ENCODE measurements at places on chromosomes 5 and 9. TPM values are rescaled to one million over a fixed set of nuclear protein-coding genes. Genes with fewer than 3 reads are reported as not detected.
A peak's percentile ranks its signal among the peaks of the same experiment; 100 is the strongest.

ANKDD1B gene
- 3.3 TPM for total RNA-seq

PCDHB13 gene
- total RNA-seq, result 1.8 TPM

PAM gene
- total RNA-seq, result 237 TPM

PCDHA1 gene
- total RNA-seq, result not detected

DNA sequence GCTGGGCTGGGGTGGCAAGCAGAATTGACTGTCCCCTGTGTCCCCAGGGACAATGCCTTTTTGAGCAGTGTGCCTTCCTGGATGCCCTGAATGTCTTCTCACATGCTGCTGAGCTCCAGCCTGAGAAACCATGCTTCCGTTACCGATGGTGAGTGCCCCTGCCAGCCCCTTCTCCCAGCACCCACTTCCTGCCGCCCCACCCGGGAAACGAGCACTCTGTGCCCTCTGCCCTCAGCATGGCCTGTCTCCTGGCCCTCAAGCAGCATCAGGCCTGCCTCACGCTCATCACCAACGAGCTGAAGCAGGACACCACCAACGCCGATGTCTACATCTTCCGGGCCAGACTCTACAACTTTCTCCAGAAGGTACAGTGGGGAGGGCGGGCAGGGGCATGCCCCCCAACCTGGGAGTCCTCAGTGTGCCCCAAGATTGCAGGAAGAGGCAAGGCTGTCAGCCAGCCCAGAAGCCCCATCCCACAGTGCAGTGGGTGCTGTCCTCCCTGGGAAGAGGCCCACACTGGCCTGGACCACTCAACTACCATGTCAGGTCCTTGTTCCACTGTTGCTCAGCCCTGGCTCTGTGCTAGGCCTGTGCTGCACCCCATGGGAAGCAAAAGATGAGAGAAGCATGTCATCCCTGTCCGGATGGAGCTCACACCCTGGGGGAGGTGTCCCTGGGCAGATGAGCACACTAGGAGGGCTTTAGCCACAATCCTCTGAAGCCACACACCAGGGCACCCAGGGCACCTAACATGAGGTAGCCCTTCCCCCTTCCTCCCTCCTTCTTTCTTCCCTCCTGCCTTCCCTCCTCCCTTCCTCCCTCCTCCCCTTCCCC lies 4.4 kb downstream of the TTC16 start:
- no peak overlapping the region for H3K27ac ChIP-seq
- H3K36me3 ChIP-seq, result no peaks in the 10 kb centered on the region
- H3K4me1 ChIP-seq, result peaks cover 7% of the 10 kb centered on the region
- H3K4me3 ChIP-seq, result no peak overlapping the region
- no peak for DNase-seq

GRCh38 chr9:2288309-2288708 lies 273.2 kb downstream of the SMARCA2 start:
- no peaks in the 10 kb centered on the region for H3K4me1 ChIP-seq
- no peaks in the 10 kb centered on the region for H3K36me3 ChIP-seq

PCDH1 gene
- total RNA-seq, result 55.2 TPM

GRCh38 chr5:17019324-17019723 lies 83.2 kb upstream of the MYO10 start:
- H3K27ac ChIP-seq, result no peak overlapping the region
- no peak overlapping the region for H3K4me3 ChIP-seq
- no peaks in the 10 kb centered on the region for H3K27me3 ChIP-seq
- no peak for DNase-seq

DNA sequence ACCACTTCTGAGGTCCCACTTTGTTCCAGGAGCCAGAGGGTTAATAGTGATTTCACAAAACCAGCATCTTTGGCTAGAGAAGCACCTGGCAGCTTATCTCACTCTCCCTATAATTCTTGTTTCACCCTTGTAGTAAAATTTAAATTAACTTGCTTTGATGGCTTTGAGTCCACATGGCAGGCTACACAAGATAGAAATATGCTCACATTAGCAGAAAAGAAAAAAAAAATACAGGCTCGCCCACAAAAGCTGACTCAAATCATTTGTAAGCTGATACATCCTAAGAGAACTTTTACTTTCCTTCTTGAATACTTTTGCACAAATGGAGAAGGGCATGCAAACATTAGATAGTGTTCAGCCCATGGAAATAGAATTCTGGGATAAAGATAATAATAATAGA lies 36.2 kb downstream of the TNFSF15 start:
- no peaks in the 10 kb centered on the region for H3K36me3 ChIP-seq
- no peak for DNase-seq
- H3K27ac ChIP-seq, result no peak overlapping the region

CIZ1 gene
- total RNA-seq, result 115 TPM

DNA sequence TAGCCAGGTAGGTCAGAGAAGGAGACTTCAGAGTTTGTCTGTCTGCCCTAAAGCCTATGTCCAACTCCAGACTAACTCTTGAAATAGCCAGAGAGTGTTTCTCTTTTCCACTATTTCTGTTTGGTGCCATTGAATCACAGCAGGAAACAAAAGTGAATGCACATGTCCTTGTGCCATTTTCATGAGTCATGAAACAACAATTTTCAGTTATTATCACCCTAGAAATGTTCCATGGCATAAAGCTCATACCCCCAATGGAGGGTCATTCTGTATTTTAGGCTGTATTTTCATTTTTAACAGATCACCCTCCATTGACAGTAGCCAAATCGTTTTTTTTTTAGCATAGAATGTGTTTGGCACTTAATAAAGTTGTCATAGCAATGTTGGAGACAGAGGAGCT lies 124.7 kb downstream of the PAPPA start:
- H3K27me3 ChIP-seq, result peaks cover 12% of the 10 kb centered on the region
- H3K36me3 ChIP-seq, result no peaks in the 10 kb centered on the region
- no peak overlapping the region for H3K4me3 ChIP-seq
- no peak overlapping the region for H3K27ac ChIP-seq
- H3K4me1 ChIP-seq, result no peaks in the 10 kb centered on the region
- no peak for DNase-seq

DNA sequence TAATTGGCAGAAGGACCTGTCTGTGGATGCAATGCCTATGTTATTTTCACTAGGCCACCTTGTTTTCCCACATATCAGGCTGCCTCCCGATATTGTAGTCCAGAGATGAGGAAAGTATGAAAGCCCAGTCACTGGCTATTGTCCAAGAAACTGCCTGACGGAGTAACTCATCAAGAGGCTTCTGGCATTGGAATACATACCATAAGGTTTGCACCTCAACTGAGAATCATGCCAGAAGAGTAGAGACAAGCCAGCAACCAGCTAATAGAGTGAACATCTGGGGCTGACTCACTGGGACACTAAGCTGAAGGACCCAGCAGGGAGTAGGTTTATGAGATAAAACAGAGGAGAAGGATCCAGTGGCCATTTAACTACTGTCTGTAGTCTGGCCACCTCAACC lies 137.2 kb upstream of the FST start:
- H3K36me3 ChIP-seq, result no peaks in the 10 kb centered on the region
- no peak for DNase-seq
- H3K27ac ChIP-seq, result no peak overlapping the region
- H3K27me3 ChIP-seq, result no peaks in the 10 kb centered on the region

GRCh38 chr5:55454282-55454681 lies 80.5 kb downstream of the PLPP1 start:
- no peaks in the 10 kb centered on the region for H3K4me1 ChIP-seq
- H3K27me3 ChIP-seq, result no peaks in the 10 kb centered on the region
- no peaks in the 10 kb centered on the region for H3K36me3 ChIP-seq
- no peak for DNase-seq

- no peak for DNase-seq
- H3K4me3 ChIP-seq, result no peak overlapping the region
- H3K4me1 ChIP-seq, result no peaks in the 10 kb centered on the region
- H3K36me3 ChIP-seq, result no peaks in the 10 kb centered on the region
- H3K27ac ChIP-seq, result no peak overlapping the region
Measured at GRCh38 chr9:14511452-14511851, 181.8 kb downstream of the ZDHHC21 start.

GRCh38 chr9:90825586-90825985 lies 24.0 kb downstream of the SYK start:
- DNase-seq, result no peak
- no peak overlapping the region for H3K4me3 ChIP-seq
- no peaks in the 10 kb centered on the region for H3K27me3 ChIP-seq
- no peaks in the 10 kb centered on the region for H3K36me3 ChIP-seq
- no peak overlapping the region for H3K27ac ChIP-seq

IRGM gene
- not detected for total RNA-seq

- peaks cover 11% of the 10 kb centered on the region for H3K4me1 ChIP-seq
- H3K4me3 ChIP-seq, result no peak overlapping the region
- no peak overlapping the region for H3K27ac ChIP-seq
- DNase-seq, result no peak
- H3K36me3 ChIP-seq, result no peaks in the 10 kb centered on the region
- H3K27me3 ChIP-seq, result no peaks in the 10 kb centered on the region
Measured at GRCh38 chr5:102750151-102750834, 4.8 kb upstream of the PAM start.

DNA sequence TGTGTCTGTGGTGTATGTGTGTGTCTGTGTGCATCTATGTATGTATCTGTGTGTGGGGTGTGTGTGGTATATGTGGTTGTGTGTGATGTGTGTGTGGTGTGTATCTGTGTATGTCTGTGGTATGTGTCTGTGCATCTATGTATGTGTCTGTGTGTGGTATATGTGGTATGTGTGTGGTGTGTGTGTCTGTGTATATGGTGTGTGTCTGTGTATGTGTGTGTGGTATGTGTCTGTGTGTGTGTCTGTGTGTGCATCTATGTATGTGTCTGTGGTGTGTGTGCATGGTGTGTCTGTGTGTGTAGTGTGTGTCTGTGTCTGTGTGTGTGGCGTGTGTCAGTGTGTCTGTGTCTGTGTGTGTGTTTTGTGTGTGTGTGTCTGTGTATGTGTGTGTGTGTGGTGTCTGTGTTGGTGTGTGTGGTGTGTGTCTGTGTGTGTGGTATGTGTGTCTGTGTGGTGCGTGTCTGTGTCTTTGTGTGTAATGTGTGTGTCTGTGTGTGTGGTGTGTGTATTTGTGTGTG lies 121.9 kb upstream of the MVB12B start:
- no peak overlapping the region for H3K4me3 ChIP-seq
- H3K4me1 ChIP-seq, result no peaks in the 10 kb centered on the region
- H3K27ac ChIP-seq, result no peak overlapping the region
- no peak for DNase-seq

- H3K36me3 ChIP-seq, result no peaks in the 10 kb centered on the region
- H3K27ac ChIP-seq, result peak overlapping the region; percentile 45
- H3K27me3 ChIP-seq, result no peaks in the 10 kb centered on the region
- no peak for DNase-seq
Measured at GRCh38 chr5:25489834-25490538, 845.2 kb upstream of the CDH10 start.

- no peak for DNase-seq
- peaks cover 4% of the 10 kb centered on the region for H3K27me3 ChIP-seq
- no peak overlapping the region for H3K27ac ChIP-seq
Measured at GRCh38 chr5:140024928-140025327, 18.2 kb downstream of the NRG2 start.

- no peak overlapping the region for H3K27ac ChIP-seq
- no peak for DNase-seq
- peaks cover 7% of the 10 kb centered on the region for H3K4me1 ChIP-seq
- peaks cover 68% of the 10 kb centered on the region for H3K27me3 ChIP-seq
- no peaks in the 10 kb centered on the region for H3K36me3 ChIP-seq
- H3K4me3 ChIP-seq, result no peak overlapping the region
Measured at GRCh38 chr9:101737165-101737704, 1.2 kb downstream of the GRIN3A start.

- H3K27me3 ChIP-seq, result no peaks in the 10 kb centered on the region
- H3K4me3 ChIP-seq, result no peak overlapping the region
- H3K4me1 ChIP-seq, result no peaks in the 10 kb centered on the region
- H3K36me3 ChIP-seq, result no peaks in the 10 kb centered on the region
- DNase-seq, result no peak
Measured at GRCh38 chr5:2549900-2550299, 201.6 kb downstream of the IRX2 start.
